ENCODE measurements at places on chromosomes 3 and 15. TPM values are rescaled to one million over a fixed set of nuclear protein-coding genes. Genes with fewer than 3 reads are reported as not detected.
A peak's percentile ranks its signal among the peaks of the same experiment; 100 is the strongest.

- DNase-seq, result no peak
These were observed 31.5 kb upstream of the IMPG2 start for GRCh38 chr3:101351829-101352228.

FGF7 gene
- not detected for total RNA-seq

KIF7 gene
- 14.0 TPM for total RNA-seq

MEIS2 gene
- 0.22 TPM for total RNA-seq

RTP1 gene
- total RNA-seq, result 3.0 TPM

ITIH4 gene
- total RNA-seq, result 0.78 TPM

- DNase-seq, result peak; percentile 11
These were observed 89.1 kb downstream of the ABHD5 start for GRCh38 chr3:43779850-43780249.

TLR9 gene
- total RNA-seq, result not detected

DNA sequence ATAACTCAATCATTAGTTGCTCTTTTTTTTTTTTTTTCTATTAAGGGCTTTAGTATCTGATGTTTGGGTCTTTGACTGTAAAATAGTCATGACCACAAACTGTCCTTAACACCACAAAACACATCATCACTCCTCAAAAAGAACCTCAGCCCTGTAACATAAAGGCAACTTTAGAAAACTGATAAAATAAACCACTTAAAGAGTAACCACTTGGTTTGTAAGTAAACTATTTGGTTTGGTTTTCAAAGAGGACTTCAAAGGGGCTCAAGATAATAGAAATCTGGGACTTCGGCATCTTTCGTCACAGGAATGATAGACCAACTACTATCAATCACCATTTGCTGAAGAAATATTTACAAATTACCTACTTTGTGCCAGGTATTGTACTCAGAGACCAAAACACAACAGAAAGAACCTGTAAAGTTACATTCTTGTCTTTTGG lies 167.8 kb downstream of the FOXP1 start:
- DNase-seq, result no peak

DNA sequence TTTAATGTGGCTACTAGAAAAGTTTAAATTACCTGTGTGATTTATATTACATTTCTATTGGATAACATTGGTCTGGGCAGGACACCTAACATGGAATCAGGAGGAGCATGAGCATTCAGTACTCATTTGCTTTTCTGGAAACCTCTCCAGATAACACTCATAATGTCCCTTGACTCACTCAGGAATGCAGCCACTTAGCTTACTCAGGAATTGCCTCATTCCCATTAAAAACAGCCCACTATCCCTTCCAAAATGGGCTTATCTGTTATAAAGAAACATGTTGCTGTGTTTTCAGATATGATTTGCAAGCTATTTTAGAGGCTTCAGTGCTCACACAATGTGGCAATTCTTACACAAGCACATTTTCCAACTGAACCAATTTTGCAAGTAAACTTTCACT lies 17.1 kb downstream of the GBE1 start:
- DNase-seq, result no peak

DNA sequence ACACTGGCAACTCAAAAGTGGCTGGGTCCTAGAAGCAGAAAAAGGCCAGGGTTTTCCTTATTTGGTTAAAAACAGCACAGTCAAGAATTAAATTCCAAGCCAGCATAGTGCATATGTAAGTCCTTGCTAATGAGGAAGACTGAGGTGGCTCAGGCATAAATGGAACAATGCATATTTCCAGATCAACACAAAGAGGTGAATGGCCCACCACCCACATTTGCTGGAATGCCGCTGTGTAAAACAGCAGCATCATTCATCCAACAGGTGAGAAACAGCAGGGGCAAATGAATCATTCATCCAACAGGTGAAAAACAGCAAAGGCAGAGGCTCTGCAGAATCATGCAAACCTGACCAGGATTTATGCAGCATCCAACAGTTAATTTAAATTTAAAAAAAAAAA lies 32.9 kb downstream of the GPR176 start:
- DNase-seq, result peak; percentile 89
